ENCODE measurements at places on chromosomes 16 and 17.

GRCh38 chr17:54882371-54882770, 18.3 kb upstream of the TOM1L1 start:
- no peak for DNase-seq

GRCh38 chr17:36183001-36183971, 6.8 kb upstream of the TBC1D3B start:
- peak; percentile 74 for DNase-seq

GRCh38 chr17:17062356-17062755, 20.1 kb downstream of the MPRIP start:
- no peak for DNase-seq

- no peak for DNase-seq
Observed at GRCh38 chr17:30961209-30962188, 9.3 kb upstream of the RNF135 start.

DNA sequence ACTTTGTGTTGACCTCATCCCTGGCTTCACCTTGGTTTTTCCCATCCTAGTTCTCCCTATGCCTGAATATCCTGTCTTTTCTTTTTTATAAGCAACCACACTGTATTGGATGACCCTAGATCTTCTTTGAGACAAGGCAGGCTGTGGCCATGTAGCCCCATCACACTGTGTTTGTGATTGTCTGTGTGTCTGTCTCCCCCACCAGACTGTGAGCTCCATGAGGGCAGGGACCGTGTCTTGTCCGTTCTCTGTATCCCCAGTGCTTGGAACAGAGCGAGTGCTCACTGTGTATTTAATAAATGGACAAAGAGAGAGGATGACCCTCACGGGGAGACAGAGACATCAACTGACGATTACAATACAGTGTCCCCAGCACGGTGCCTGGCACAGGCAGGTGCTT, 7.1 kb downstream of the SLC25A39 start:
- DNase-seq: no peak

GRCh38 chr16:82042144-82042543, 7.1 kb downstream of the HSD17B2 start:
- DNase-seq: no peak

Measured in GM03348 (cell line).